Stimulated activated CD8-positive, alpha-beta memory T cell treated with anti-CD3 and anti-CD28 coated beads, Interleukin-12 subunit alpha, Interleukin-12 subunit beta, amount 100 ng/mL, for 4 hours (primary cell): ENCODE measurements at places on chromosomes 2 and 18.

DNA sequence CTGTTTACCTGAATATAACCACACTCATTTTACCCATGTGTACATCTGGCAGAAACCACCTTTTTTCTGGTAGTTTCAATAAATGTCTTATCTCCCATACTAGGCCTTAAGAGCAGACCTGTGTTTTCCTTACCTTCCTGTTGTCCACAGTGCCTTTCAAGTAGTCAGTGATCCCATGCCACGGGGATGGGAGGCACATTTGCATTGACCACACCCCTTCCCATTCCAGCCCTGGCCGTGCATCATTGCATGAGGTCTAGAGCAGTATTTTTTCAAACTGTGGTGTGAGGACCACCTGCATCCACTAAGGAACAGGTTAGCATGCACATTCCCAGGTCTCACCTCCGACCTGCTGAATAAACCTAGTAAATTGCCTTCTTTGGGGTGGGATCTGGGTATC lies 165.2 kb upstream of the FOSL2 start:
- no peak for DNase-seq

DNA sequence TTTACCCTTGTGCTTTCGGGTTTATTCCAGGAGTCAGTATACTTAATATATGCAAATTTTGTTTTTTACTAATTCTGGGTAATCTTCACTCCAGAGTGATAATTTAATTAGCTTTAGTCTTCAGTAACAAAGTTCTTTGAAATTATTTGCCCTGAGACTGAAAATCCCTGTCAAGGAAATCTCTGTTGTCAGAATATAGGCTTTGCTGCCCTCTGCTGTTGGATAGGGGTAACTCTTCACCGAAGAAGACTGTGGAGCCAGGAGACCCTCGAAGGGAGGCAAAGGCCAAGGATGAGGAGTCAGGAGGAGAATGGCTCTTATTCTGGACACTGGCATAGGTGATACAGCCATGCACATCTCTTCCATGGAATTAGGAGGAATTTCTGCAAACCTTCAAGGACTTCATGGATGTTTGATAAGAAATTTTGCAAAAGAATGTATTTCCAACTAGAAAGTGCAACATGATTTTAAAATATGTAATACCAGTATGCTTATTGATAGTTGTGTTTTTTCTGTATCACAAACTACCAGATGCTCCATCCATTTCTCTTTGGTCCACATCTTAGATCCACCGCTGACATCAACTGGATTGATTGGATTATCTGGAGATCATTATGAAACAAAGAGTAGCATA lies 182.3 kb downstream of the RDH14 start:
- no peak for DNase-seq

GRCh38 chr2:100580367-100581276 lies 17.8 kb downstream of the PDCL3 start:
- DNase-seq, result peak; percentile 21

DNA sequence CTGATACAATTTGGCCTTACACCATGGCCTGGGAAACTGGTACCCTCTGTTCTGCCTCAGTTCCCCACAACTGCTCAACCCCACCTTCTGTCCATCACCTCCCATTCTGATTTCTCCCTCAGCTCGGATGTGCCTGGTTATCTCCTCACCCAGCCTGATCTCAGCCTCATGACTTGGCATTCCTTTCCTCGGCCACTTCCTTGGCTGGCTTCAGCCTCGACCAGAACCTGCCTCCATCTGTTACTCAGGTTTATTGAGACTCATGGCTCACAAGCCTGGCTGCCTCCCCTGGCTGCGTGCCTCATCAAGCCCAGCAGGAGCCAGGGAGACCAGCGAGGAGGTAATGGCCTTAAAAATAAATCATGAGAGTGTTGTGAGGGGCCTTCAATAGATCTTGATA lies 356.2 kb upstream of the SPRED2 start:
- no peak for DNase-seq

DNA sequence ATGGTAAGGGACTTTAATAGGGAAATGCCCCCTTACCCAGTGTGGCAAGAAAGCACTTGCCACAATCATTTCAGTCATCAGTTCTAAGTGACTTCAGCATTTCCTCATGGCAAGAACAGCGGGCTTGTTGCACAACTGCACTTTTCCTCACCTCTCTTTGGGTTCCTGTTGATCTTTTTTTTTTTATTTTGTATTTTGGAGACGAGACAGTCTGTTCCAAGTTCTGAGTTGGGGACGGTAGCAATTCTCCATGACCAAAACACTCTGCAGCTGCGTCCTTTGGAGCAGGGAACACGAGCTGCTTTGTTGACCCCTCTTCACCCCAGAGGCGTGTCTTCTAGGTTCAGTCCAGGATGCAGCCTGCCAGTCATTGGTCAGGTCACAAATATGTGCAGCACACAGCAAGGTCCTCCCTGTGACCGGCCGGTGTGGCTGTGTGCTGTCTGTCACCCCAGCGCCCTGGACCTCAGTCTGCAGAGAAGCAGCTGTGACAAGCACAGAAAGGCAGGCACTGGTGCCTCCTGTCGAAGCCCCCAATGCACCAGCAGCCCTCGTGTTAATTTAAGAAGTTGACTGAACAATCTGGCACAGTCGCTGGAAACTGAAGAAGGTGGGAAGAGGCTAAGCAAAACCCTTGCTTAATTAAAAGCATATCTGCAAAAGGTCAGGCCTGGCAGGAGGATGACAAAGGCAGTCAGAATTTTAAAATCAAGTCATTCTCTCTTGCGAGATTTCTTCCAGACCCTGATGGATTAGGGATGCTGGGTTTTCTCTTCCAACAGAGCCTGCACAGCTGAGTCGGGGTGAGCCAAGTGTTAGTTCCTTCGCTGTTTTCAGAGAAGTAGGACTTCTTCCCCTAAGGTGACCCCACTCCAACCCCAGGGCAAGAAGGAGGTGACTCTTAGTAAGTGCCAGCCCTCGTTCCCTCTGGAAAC lies 96.7 kb upstream of the COPS8 start:
- DNase-seq, result no peak

DNA sequence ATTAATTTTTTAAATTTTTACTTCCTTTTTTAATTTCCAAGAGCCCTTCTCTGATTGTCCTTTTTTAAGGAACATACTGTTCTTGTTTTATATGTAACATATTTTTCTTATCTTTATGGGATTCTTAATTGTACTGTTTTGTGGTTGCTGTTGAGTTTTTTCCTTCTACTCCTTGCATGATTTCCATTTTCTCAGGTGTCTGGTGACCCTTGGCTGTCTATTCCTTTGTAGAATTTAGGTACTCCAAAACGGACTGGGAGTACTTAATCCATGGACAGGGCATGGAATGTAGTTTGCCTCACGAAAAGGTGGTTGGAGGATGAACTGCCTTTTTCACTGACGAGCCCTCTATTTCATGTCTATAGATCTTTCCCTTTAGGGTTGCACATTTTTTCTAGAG lies 26.6 kb downstream of the TWSG1 start:
- no peak for DNase-seq

DNA sequence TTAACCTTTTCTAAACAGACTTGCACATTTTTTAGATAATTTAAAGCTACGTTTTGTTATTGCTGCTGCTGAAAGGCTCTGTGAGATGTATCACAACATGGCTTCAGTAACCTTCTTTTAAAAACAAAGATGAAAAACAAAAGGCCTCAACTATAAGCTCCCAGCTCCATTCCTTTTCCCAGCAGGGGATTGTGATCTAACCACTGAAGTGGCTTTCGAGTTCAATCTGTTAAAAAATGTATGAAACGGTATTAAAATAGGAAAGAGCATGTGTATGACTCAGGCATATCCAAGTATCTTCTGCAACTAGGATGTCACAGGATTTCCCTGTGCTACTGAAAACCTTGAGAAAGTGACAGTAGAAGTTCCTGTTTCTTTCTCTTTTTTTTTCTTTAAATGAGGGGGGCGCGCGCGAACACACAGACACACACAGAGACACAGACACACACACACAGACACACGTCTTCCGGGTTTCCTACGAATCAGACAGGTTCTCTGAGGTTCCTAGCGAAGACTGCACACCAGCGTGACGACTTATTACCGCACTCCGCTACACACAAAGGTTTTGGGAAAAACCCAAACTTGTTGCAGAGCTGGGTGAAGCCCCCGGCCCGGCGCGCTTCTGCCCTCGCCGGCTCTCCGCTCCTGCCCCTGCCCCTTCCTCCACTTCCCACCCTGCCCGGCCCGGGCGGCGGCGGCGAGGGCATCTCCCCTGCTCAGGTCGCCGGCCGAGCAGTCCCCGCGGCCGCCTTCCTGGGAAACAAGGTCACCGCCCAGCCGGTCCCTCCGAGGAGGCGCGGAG lies 86.8 kb downstream of the RBMS1 start:
- DNase-seq, result peak; percentile 51

DNA sequence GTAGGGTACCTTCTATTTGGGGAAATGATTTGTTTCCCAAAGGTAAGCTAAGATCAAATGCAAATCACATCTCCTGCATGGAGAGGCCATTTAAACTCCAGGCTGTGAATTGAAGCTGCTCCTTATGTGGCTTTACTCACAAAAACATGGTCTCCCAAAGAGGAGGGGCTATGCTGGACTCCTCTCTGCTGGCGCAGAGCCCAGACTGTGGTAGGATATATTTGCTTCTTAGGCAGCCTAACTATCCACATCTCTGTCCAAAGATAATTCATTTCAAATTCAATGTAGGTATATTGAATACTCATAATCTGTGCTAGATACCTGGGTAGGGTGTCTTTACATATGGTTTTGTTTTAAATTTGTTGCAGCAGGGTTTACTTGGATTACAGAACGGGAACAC lies 358.5 kb downstream of the ALK start:
- no peak for DNase-seq

DNA sequence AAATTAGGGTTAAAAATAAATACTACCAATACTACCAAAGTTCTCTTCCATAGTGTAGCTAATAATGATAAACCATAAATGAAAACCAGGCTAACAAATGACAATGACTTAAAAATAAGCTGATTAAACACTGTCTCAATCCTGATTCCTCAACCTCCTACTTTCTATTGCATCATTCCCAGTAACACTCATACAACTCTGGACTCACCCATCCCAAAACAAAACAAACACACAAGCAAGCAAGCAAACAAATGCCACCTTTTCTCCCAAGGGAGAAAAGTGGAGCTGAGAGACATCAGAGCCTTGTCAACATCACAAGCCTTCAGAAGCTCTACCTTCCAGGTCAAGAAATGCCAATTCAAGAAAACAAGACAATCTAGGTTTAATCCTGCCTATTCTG lies 620.7 kb downstream of the NYAP2 start:
- DNase-seq, result no peak

DNA sequence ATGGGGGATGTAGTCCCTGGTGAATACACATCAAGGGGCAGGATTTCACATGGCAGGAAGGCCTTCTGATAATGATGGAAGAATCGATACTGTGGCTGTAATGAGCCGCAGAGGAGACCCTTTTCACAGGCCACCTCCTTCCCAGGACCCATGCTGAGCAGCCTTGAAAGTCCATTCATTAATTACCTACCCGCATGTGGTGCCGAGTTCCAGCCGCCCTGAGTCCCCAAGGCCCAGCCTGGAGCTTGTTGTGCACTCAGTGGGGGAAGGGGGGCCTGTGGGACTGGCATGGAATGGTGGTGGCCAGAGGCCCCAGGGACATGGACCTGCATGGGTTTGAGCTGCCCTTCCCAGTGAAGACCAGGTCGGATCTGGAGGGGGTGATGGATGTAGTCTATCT lies 25.5 kb downstream of the ASB18 start:
- DNase-seq, result no peak

DNA sequence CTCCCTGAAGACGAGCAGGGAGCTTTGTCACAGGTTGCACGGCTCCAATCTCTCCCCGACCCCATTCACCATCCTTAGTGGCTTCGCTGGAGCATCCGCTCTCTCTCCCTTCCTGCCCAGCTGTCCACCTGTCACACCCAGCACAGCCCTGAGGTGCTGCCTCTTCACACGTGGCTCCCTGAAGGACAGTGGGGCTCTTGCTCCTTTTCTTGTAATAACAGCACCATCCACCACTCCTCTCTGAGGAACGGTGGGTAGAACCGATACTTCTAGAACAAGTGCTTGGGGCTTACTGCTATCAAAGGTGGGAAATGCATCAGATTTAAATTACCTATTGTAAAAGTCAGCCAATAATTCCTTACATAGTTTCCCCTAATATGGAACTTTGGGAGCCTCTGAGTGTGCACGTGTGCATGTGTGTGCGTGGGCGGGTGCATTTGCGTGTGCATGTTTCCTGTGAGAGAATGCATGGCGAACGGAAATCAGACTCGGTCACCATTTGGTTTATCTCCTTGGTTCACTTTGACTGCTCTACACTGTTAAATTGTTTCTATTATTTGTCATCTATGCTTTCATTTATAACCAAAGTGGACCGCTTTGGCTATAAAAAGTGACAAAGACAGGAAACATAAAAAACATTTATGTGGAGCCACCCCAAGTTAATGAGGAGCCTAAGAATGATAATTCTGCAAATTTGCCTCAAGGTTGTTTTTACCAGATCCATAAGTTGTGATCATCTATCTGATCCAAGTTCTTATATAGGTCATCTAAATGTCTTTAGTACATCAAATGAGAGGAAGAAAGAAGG lies 39.1 kb downstream of the KLHL29 start:
- DNase-seq, result no peak

GRCh38 chr2:207083361-207084110 lies 82.2 kb downstream of the KLF7 start:
- no peak for DNase-seq

- no peak for DNase-seq
Observed at GRCh38 chr2:151246152-151246551, 15.5 kb downstream of the RBM43 start.

GRCh38 chr2:153477636-153478288 lies 800 bp downstream of the RPRM start:
- no peak for DNase-seq

- no peak for DNase-seq
Observed at GRCh38 chr18:22346401-22346952, 71.2 kb downstream of the CTAGE1 start.

GRCh38 chr2:62972601-62973000 lies 78.0 kb upstream of the OTX1 start:
- no peak for DNase-seq

DNA sequence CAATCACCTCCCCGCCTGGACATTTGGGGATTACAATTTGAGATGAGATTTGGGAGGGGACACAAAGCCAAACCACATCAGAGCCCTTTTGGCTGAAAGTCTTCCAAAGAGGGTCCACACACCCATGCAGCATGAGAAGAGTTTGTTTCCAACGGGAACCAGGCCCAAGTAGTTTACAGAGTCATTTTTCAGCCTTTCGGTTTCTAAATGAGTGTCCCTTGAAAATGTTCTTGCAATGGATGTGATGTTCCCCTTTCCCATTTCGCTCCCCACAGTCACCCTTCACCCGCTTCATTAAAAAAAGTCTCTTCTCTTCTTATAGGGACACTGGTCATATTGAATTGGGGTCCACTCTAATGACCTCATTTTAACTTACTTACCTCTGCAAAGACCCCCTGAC lies 157.4 kb downstream of the ARL4C start:
- DNase-seq, result no peak

GRCh38 chr2:239791526-239792404 lies 233.4 kb downstream of the NDUFA10 start:
- no peak for DNase-seq
